NCI-H82 (cell line): ENCODE measurements at places on chromosomes 3 and 15.

DNA sequence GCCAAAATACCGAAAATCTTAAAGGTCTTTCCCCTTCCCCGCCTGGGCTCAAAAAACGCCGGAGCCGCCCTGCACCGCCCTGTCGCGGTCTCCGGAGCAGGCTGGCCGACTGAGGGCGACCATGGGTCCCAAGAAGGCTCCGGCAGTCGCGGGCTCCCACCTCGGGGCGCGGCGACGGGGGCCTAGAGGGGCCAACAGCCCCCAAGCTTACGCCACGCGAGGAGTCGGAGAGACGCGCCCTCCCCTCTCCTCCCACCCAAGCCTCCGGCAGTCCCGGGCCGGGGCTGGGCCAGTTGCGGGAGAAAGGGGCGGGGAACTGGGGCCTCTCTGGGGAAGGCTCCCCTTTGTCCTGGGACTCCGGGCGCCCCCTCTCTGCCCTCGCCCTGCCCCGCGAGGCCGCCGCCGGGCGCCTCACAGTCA is 69.2 kb downstream of the GOLGA8B start:
- no peak for DNase-seq

DNA sequence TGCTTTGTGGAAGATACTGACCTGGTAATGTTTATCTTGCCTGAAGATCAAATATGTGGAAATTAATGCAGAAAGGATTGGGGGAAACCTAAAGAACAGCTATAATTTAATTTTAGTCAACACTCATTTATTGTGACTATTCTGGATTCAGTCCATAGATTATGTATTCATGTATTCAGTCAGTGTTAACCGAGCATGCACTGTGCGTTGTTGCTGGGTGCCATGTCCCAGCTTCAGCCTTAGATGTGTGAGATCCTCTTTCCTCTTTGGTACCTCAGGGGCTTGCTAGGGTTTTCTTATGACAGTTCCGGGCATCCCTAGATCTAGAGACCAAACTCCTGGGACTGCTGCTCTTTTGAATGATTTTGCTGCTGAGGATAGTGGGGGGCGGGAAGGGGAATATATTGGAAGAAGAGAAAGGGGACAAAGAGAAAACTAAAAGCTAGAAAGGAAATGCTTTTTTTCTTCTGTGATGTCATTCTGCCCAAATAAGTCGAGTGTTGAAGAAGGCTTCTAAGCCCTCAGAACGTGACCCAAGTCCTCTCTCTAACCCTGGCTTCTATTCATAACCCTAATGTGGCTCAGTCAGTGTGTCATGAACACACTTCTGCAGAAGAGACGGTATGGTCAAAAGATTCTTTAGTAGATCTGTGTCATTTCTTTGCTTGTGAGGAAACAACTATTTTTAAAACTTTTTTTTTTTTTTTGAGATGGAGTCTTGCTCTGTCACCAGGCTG is 33.5 kb downstream of the STARD9 start:
- no peak for DNase-seq

DNA sequence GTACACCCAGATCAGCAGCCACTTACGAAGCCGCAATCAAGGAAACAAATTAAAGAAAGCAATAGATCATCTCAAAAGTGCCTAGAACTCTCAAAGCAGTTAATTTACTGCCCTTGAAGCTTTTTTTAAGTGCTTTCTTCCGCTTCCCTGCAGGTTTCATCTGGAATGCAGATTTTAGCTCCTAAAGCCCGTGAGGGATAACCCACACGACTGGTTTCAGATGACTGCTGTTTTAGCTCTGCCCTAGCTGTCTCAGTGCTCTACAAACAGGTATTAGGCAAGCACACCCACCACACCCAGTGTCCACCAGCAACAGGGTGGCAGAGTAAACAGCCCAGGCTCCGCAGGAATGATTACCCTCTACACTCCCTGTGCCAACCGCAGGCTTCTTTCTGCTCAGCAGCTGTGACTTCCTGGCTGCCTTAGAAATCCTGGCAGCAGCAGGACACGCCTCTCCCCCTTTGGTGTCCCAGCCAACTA is 126.0 kb downstream of the FMN1 start:
- DNase-seq: no peak

- DNase-seq: no peak
Observed at GRCh38 chr3:46675843-46676567, 17.5 kb downstream of the ALS2CL start.

DNA sequence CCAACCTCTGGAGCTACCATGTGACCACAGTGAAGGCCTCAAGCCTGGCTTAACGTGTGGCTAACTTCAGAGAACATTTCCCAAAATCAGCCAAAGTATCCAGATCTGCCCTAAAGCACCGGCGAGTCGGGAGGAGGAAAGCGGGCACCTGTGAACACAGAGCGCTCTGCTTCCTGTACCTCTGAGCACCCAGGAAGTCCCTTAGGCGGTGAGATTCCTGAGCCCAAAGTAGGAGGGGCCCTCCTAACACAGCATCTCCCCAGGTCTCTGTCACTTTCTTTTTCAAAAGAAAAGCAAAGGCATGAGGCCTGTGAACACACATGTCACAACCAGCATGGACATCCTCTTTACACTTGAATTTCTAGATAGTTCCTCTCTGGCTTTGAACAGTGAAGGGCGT is 944 bp upstream of the EIF4E3 start:
- DNase-seq: no peak

- DNase-seq: no peak
Observed at GRCh38 chr3:134180761-134181160, 69.9 kb downstream of the RYK start.

DNA sequence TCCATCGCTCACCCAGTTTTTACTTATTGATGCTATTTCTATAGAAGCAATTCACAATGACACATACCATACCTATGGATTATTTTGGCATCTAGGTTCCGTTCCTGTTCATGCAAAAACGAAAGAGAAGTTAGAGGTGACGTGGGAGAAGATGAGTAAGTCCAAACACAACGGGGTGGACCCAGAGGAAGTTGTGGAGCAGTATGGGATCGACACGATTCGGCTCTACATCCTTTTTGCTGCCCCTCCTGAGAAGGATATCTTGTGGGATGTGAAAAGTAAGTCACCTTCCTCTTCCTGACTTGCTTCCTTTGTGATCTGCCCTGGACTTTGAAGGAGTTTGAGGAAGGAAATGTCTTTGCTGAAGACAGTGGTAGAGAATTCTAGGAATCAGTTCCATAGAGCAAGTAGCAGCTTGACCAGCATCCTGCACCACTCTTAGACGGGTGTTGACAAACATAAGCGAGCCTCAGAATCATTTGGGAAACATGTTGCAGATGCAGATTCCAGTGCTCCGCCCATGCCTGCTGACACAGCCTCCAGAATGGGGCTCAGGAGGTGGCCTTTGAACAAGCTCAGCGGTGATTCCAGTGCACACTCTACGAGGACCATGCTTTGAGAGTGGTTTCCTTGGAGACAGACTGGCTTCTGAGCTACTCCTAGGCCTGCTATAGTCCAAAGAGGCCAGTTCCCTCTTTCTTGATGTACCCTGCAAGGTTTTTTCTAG is 78.4 kb upstream of the LIMD1 start:
- no peak for DNase-seq

DNA sequence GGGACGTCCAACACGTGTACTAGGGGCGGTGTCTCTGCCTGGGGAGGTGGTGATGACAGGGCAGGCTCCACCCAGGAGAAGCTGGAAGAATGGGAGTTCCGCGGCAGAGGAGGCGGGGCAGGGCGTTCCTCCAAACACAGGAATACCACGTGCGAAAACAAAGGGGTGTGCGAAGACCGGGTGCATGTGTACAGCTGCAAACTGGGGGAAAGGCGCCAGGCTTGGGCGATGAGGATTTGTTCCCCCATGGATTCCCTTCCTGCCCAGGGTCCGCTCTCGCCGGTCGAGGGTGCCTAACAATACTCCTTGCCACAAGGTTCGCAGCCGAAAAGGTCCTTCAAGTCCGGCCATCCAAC is 500 bp upstream of the ZSCAN2 start:
- peak; percentile 86 for DNase-seq
